ENCODE measurements at places on chromosomes 12 and 14. TPM values are rescaled to one million over a fixed set of nuclear protein-coding genes. Genes with fewer than 3 reads are reported as not detected.

- peak; percentile 30 for DNase-seq
Observed at GRCh38 chr12:76018111-76018510, 13.5 kb downstream of the PHLDA1 start.

ARHGEF40 gene
- 46.0 TPM for total RNA-seq

DNA sequence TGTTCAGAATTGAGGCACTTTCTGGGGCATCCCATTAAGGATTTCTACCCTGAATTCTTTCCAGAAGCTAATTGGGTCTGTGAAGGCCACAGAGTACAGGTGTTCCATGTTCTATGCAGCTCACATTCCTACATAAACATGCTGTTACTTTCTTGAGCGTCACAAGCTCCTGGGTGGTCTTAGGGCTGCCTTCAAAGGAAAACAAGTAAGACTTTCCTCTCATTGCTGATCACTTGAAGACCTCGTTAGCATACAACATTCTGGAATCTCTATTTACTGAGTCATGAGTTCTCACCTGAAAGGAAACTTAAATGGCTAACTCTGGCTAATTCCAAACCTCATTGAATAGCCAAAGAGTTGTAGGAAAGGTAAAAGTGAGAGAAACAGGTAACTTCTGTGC lies 63.0 kb upstream of the HMGA2 start:
- DNase-seq = no peak

P2RX7 gene
- total RNA-seq = 0.46 TPM

DNA sequence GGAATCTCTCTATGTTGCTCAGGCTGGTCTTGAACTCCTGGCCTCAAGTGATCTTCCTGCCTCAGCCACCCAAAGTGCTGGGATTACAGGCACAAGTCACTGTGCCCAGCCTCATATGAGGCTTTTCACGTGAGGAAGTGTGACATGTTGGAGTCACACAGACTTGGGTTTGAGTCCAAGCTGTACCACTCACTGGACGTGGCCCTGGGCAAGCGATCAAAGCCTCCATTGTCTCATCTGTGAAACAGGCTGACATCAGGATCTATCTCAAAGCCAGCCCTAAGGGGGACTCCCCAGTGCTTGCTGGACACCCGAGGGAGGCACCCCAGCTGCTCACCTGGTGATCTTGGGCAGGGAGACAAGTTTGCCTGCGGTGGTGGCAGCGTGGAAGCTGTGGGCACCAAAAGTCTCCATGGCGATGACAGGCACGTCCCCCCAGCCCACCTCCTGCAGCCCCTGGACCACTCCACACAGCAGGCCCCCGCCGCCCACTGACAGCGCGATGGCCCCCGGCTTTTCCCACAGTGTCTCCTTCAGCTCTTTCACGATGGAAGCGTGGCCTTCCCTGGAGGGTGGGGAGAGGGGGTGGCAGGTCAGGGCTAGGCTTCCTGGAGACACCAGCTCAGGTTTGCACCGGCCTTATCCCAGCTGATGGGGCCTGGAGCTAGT lies 6.7 kb downstream of the SDS start:
- DNase-seq = no peak

DNA sequence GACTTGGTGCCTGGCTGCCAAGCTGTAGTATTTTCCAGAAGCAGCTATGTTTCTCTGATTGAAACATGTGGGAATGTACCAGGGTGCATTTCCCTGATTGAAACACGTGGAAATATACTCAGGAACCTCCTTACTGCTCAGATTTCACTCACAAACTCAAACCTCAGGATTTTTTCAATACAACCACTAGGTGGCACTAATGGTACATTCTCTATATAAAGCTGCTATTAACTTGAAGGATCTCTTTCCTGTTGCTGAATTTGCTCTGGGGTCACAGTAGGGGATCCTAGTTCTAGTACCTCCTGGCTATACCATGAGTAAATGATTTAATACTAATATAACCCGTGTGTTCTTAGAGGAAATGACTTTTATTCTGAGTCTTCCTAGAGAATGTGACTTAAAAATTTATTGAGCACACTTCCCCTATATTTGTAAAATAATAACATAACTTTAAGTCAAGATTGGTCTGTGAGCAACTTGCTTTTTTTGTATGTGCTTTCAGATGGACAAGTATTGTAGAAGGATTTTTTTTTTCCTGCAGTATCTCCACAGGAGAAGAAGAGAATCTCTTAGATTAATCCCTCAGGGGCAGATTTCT lies 173.8 kb upstream of the MIS18BP1 start:
- peak; percentile 75 for DNase-seq

DNA sequence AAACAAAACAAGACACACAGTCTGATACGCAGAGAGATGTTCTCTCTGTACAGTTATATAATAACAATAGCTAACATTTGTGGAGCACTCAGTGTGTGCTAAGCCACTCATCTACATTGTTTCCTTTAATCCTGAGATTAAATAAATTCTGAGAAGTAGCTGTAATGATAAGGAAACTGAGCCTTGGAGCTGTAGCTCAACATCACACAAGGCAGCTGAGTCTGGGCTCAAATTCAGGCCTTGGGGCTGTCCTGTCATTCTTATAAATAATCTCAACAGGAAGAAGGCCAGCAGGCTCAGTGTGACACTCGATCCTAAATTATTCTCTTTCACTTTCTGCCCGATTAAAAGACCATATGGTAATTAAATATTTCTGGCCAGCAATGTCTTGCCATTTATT lies 24.5 kb downstream of the CDKN1B start:
- no peak for DNase-seq

PRB2 gene
- total RNA-seq = not detected

ASCL1 gene
- total RNA-seq = not detected

KRT71 gene
- not detected for total RNA-seq

DNA sequence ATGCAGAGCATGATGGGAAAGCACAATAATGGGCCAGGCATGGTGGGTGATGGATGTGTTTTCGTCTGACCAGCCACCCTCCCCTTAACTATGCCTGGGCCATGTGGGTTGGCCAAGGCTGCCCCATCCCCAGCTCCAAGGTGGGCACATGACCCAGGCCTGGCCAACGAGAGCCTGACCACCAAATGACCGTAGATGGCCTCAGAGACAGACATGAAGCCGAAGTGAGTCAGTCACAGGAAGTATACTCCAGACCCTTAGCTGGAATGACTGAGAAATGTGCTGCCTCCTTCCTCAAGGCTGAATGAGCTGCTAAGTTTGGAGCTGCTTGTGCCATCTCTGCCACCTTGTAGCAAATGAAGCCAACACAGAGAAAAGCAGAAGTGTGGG lies 233.6 kb downstream of the BCL11B start:
- DNase-seq = no peak

ANO4 gene
- not detected for total RNA-seq

DNA sequence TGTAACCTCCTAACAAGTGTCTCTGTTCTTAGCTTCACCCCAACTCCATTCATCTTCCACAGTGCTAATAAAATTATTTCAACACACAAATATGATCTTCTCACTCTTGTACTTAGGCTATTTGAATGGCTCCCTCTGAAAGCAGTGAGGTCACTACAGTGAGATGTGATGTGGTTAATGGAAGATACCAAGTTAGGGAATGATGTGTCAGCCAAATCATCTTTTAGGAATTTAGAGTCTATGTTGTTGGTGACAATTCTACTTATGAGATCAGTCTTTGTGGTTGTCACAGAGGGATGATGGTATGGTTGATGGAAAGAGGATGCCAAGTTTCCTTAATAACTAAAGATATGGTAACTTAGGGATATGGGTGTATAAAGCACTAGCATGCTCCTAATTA lies 57.6 kb downstream of the POLR3B start:
- DNase-seq = no peak

GRCh38 chr14:71113376-71113775 lies 206.1 kb downstream of the PCNX1 start:
- no peak for DNase-seq

DNA sequence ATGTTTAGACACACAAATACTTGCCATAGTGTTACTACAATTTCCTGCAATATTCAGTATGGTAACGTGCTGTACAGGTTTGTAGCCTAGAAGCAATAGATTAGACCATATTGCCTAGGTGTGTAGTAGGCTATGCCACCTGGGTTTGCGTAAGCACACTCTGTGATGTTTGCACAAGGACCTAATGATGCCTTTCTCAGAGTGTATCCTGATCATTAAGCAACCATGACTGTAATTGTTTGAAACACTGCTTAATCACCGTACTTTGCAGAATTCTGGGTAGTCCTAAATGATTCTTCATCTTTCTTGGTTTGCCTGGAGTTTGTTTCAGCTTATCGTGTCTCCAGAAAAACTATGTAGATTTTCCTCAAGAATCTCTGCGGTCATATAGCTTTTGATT lies 11.2 kb upstream of the TCP11L2 start:
- no peak for DNase-seq

Measured in neural progenitor cell (in vitro differentiated cells).